ENCODE measurements at places on chromosomes 1 and 21.

- DNase-seq = no peak
Observed at GRCh38 chr1:53552981-53553733, 94.0 kb downstream of the DMRTB1 start.

GRCh38 chr1:185699874-185700273 is 34.3 kb upstream of the HMCN1 start:
- DNase-seq = no peak

- peak; percentile 44 for DNase-seq
Observed at GRCh38 chr1:205774198-205775014, 876 bp downstream of the RAB29 start.

DNA sequence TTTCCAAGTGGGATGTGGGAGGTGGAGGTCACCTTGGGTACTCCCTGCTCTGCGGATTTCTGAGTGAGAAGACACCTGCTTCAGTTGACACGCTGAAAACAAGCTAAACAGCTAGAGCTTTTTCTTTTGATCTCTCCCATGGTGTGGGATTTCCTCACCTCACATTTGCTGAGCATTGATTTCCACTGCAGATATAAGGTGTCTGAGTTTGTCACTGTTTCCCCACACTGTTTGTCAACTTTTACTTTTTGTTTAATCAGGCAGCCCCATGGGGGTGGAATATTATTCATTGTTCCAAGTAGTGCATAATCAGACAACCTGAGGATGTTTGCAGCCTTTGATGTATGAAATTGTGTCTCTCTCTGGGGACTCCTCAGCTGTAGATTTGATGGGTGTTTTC is 49.5 kb downstream of the FASLG start:
- no peak for DNase-seq

- DNase-seq = no peak
Observed at GRCh38 chr1:17907999-17908398, 152.9 kb downstream of the ACTL8 start.

DNA sequence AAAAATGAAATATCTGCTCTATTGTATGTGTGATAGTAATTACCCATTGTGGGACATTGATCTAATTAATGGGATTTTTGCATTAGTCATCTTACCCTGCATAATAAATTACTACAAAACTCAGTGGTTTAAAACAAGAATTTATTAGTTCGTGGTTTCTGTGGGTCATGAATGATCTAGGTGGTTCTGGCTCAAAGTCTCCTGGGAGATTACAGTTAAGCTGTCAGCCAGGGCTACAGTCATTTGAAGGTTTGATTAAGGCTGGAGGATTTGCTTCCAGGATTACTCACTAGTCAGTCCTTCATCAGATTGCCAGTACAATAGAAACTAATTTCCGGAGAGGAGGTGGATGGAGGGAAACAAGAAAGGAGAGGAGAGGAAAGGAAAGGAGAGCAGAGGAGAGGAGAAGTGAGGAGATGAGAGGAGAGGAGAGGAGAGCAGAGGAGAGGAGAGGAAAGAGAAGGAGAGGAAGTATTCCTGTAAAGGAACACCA is 60.4 kb upstream of the TNFSF4 start:
- DNase-seq = no peak

- no peak for DNase-seq
Observed at GRCh38 chr1:54215523-54215922, 15.6 kb downstream of the MRPL37 start.

DNA sequence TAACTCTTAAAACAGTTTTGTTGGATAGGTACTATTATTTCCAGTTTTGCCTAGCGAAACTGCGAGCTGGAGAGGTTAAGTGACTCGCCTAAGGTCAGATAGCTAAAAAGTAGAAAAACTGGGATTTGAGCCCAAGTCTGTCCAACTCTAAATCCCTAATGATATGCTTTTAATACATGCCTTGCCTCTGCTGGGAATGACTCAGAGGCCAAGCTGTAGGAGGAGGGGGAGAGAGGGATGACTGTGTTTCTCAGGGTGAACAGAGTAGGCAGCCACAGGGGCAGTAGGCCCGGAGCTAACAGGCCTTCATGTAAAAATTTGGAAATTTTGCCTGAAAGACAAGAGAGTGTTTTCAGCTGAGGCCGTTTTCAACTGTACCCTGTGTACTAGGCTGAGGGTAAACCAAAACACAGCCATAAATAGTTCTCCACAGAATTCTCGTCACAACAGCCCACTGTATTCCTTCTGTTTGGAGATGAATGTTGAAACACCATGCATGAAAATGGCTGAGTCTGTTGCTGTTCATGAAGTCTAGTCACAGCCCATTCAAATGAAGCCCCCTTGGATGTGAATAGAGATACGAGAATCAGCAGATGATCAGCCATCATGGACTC is 107.5 kb upstream of the HOOK1 start:
- DNase-seq = no peak

GRCh38 chr1:179058487-179059483 is 23.1 kb upstream of the TOR3A start:
- DNase-seq = no peak

- no peak for DNase-seq
Observed at GRCh38 chr1:247324204-247324787, 7.4 kb downstream of the ZNF496 start.

- DNase-seq = no peak
Observed at GRCh38 chr1:51313961-51314777, 16.2 kb downstream of the TTC39A start.

DNA sequence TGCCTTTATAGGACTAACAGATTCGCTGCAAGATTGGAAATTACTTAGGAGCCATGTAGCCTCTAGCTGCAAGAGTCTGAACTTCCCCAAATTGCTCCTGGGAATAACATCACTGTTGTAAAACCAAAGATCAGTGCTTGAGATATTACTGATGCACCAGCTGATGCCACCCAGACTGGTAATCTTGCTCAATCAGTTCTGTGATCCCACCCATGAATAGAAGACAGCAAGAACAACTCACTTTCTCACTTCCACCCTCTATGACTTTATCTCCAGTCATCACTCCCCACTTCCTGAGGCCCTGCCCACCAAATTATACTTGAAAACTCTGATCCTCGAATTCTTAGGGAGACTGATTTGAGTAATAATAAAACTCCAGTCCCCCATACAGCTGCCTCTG is 1011.1 kb downstream of the PLA2G4A start:
- DNase-seq = no peak

DNA sequence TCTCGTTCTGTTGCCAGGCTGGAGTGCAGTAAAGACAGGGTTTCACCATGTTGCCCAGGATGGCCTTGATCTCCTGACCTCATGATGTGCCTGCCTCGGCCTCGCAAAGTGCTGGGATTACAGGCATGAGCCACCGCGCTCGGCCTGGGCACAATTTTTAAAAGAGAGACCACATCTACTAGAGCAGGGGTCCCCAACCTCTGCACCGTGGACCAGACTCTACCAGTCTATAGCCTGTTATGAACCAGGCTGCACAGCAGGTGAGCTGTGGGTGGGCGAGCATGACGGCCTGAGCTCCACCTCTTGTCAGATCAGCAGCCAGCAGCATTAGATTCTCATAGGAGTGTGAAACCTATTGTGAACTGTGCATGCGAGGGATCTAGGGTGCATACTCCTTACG is 20.8 kb downstream of the TNNT2 start:
- no peak for DNase-seq

DNA sequence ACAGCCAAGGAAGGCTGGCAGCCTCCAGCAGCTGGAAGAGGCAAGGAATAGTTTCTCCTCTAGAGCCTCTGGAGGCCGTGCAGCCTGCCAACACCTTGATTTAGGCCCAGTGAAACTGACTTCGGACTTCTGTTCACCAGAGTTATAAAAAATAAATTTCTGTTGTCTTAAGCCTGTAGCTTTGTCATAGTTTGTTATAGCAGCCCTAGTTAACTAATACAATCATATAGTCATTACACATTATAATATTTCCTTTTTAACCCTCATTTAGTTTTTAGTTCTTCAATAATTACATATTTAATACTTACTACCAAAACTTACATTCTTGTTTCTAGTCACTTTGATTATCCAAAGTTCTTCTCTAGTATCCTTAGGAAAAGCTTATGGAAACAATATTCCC is 20.3 kb downstream of the NOS1AP start:
- DNase-seq = no peak

DNA sequence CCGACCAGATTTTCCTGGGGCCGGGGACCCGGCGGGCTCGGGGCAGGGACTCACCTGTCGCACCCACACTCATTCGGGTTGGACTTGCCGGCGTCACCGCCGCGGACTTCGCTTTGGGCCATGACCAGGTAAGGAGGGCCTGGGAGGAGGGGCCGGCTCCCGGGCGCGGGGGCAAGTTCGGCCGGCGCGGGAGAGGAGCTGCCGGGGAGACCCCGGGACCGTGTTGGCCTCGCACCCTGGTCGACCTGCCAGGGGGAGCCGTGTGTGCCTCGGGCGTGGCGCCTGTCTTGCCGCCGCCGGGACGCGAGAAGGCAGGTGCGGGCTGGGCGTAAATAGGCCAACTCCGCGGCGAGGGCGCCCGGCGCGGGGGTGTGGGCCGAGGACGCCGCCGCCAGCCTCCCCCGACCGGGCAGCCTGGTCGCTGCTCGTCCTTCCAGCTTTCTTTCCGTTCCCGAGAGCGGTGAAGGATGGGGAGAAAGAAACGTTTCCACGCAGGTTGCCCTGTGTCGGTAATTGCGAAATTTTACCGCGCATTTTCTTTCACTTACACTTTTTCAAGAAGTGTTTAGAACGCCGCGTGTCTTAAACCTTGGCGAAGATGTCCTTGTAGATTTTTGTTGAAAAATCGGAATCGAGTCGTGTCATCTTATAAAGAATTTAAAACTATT is 558 bp downstream of the USP1 start:
- DNase-seq = peak; percentile 44

- no peak for DNase-seq
Observed at GRCh38 chr1:52334906-52335528, 31.0 kb downstream of the CC2D1B start.

DNA sequence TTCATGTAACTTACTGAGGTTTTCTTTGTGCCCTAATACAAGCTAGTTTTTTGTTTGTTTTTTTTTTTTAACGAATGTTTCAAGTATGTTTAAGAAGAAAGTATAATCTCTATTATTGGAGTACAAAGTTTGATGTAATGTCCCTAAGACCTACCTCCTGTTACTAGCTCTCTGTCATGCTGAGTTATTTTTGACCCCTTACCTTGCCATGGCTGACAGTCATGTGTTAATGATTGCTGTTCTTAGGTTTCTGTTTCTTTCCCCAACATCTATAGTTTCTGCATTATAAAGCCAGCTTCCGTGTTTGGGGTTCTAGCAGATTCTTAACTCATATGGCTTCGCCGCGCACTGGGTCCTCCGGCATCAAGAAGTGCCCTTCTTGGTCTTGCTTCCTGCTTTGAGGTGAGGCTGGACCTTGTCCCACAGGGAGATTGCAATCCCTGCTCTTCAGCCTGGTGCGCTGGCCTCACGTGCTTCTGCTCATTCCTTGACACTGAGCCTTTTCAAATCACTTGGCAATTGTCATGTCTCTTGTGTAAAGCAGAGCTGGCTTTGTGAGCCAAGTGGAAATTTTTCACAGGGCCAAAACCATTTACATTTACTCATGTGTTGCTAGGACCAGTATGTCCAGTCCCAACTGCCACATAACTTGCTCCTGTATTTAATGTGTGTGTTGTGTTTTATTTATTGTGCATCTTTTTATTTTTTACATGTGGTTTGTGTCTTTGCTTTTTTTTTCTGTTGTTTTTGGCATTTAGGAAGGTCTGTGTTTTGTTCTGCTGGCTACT is 135.0 kb upstream of the COL6A1 start:
- DNase-seq = no peak

GRCh38 chr1:154353460-154353904 is 28.2 kb downstream of the ATP8B2 start:
- no peak for DNase-seq

DNA sequence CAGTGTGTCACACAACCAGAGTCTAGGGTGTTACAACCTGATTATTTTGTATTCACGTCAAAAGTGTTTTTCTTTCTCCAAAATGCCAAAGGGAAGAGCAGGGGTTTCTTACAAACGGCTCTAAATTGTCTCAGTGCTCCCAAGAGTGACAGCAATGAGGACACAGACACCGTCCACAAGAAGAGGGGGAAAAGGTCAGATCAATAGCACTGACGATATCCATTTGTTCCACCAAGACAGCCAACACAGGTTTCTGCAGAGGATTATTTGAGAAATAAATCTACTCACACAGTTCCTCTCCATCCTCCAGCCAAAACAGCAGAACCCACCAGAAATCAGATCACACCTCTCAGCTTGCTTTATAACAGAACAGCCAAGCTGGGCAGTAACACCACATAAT is 193.9 kb downstream of the SEC16B start:
- DNase-seq = no peak

GRCh38 chr1:25729790-25730644 is 70.0 kb upstream of the SELENON start:
- DNase-seq = no peak

GRCh38 chr1:12472798-12473551 is 145.0 kb downstream of the DHRS3 start:
- DNase-seq = no peak

DNA sequence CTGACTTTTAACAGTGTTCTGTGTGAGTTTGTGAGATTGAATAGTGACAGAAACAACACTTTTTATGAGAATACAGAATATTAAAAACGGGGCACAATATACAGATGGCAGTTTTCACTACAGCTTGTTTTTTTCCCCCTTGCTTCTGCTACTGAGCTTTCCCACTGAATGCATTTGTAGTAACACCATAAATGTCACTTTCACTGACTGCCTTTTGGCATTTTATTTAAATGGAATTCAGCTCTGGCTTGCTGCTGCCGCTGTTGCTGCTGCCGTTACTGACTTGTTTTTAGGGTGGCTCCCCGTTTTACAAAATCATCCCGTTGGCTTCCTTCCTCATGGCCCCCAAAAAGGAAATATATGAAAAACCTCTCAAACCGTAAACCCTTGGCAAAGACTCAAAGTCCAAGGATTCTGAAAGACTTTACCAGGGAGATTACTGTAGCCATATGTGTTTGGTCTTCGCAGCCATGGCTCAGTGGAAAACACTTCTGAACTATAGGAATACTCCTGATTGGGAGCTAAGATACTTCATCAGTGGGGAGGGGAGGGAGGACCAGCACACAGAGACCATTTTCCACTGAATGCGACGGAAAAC is 151.0 kb downstream of the NUF2 start:
- no peak for DNase-seq
